ENCODE measurements at places on chromosomes 3 and 15.

DNA sequence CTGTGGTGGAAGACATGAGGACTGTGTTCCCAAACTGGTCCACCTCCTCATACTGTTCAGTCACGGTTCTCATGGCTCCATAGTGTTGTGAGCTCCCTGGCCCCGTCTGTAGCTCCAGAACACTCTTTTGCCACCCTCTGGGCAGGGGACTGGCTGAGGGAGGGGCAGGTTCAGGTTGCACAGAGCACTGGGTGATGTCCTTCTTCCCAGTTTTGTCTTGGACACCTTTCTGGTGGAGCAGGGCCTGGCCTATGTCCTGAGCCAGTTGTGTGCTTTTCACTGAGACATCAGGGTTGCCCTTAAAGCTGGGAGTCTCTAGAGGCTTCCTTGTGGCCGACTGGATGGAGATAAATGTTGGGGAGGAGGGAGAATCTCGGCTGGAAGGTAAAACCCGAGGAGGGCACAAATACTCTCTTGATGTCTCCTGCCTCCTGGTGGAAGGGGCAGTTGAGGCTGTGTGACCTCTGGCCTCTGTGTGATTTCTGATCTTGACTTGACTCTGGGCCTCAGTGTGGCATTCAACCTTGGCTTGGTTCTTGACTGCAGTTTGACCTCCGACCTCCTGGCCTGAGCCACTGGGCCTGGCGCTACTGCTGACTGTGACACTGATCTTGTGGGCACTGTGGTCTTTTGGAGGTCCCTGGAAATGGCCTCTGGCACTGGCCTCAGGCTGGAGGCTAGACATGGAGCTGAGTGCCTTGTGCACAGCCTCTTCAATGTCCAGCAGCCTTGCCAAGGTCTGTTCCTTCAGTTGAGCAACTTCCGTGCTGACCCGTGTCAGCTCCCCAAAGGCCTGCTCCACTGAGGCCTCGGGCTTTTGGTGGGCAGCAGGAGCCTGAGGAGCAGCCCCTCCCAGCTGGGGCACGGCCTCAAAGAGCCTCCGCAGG is 8.1 kb downstream of the XIRP1 start:
- H3K27me3 ChIP-seq = no peaks in the 10 kb centered on the region
- no peak overlapping the region for H3K4me3 ChIP-seq
- H3K27ac ChIP-seq = no peak overlapping the region
- H3K4me1 ChIP-seq = peaks cover 21% of the 10 kb centered on the region

DNA sequence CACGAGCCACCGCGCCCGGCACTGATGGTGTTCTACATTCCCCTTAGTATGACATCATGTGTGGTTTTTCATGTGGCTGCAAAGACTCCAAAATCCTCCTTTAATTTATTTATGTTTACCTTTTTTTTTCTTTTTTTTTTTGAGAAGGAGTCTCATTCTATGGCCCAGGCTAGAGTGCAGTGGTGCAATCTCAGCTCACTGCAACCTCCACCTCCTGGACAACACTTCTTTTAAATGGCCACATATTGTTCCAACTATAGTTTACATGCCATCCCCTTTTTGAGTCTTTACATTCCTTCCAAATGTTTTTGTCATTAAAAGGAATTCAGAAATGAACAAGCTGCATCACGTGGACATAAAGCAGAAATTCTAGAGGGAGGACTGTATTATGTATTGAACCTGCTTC is 10.3 kb upstream of the CDV3 start:
- DNase-seq = no peak
- H3K27me3 ChIP-seq = no peaks in the 10 kb centered on the region
- H3K27ac ChIP-seq = no peak overlapping the region
- no peaks in the 10 kb centered on the region for H3K4me1 ChIP-seq
- H3K4me3 ChIP-seq = no peak overlapping the region

DNA sequence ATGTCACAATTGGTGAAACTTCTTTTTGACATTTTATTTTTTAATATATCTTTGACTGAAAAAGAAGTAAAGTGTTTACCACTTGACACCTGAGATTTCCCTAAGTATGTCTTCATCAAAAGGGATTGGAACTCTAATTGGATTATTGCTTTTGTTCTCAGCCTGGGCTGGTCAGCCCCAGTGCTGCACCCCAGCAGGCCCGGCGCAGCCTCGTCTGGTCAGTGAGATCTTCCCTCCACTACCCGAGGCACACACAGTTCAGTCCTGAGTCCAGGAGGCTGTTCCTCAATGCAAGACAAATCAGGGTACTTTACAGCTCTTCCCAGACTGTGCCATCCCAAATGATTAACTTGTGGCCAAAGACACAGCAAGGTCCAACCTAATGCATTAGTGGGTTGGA is 146.9 kb upstream of the SEMA6D start:
- no peak for DNase-seq
- no peaks in the 10 kb centered on the region for H3K27me3 ChIP-seq
- no peak overlapping the region for H3K4me3 ChIP-seq

DNA sequence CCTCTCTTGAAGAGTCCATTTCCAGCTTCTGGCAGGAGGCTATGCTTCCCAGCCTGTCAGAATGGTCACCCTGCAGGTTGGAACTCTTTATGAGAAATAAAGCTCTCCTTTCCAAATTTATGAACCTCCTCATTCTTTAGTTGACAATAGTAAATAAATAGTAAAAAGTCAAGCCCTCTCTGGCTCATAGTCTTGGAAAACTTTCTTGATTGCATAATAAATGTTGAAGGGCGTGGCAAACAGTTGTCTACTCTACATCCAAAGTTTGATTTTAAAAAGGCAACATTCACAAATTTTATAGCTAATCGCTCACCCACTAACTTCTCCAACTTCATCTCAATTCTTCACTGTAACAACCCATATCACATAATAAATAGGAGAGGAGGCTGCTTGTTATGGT is 58.8 kb downstream of the MCF2L2 start:
- H3K4me3 ChIP-seq = no peak overlapping the region
- H3K36me3 ChIP-seq = no peaks in the 10 kb centered on the region
- H3K4me1 ChIP-seq = peaks cover 31% of the 10 kb centered on the region
- no peaks in the 10 kb centered on the region for H3K27me3 ChIP-seq
- no peak overlapping the region for H3K27ac ChIP-seq
- DNase-seq = no peak

GRCh38 chr3:8460815-8461456 is 40.7 kb upstream of the LMCD1 start:
- peaks cover 5% of the 10 kb centered on the region for H3K27me3 ChIP-seq
- no peaks in the 10 kb centered on the region for H3K36me3 ChIP-seq
- H3K4me1 ChIP-seq = no peaks in the 10 kb centered on the region
- H3K4me3 ChIP-seq = no peak overlapping the region

DNA sequence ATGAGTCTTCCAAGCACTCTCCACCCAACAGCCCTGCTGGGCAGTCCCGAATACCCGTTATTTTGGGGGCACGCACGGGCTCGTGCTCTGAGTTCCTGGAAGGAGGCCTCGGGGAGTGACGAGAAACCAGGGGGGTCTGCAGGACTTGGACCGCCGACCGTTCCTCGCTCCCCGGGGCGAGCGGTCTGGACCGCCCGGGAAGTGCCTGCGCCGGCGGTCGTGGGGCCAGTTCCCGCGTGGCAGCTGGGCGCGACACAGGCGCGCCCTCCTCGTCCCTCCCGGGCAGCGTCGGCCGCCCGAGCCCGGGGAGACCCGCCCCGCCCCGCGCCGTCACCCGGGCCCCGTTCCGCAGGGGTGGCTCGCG is 387 bp downstream of the GNB4 start:
- peaks cover 58% of the 10 kb centered on the region for H3K27me3 ChIP-seq
- peak overlapping the region; percentile 69 for H3K4me3 ChIP-seq
- peaks cover 8% of the 10 kb centered on the region for H3K4me1 ChIP-seq
- no peak for DNase-seq

GRCh38 chr3:151196434-151196833 is 6.6 kb downstream of the GPR171 start:
- DNase-seq = no peak
- peak overlapping the region; percentile 3 for H3K4me3 ChIP-seq
- peaks cover 52% of the 10 kb centered on the region for H3K4me1 ChIP-seq
- H3K27ac ChIP-seq = peak overlapping the region; percentile 81

DNA sequence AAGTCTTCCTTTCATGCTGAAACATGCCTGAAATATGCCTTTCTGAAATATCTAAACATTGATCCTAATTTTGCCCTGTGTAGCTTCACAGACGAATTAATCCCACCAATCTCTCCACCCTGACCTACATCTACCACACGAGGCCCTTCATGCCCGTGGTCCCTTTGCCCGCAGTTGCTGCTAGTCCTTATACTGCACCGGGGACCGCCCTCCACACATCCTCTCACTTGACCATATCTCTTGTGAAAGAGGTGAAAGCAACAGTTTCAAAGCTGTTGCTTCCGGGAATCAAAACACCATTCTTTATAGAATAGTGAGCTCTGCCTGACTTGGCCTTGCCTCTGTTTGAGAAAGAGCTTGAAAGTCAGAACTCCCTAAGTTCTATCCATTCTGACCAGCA is 499.5 kb downstream of the NTRK3 start:
- peaks cover 6% of the 10 kb centered on the region for H3K4me1 ChIP-seq
- H3K27ac ChIP-seq = no peak overlapping the region
- no peak for DNase-seq

DNA sequence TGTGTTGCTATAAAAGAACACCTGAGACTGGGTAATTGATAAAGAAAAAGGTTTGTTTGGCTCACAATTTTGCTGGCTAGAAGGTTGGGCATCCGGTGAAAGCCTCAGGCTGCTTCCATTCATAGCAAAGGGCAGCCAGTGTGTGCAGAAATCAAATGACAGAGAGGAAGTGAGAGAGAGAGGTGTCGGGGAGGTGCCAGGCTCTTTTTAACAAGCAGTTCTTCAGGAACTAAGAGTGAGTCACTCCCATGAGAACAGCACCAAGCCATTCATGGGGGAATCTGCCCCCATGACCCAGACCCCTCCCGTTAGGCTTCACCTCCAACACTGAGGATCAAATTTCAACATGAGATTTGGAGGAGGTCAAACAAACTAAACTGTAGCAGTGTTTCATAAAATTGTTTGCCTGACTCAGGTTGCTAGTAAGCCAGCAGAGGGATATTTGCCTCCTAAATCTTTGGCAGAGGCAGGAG is 4.5 kb upstream of the PARP15 start:
- peak; percentile 58 for DNase-seq
- H3K4me1 ChIP-seq = peaks cover 66% of the 10 kb centered on the region
- H3K27me3 ChIP-seq = no peaks in the 10 kb centered on the region

GRCh38 chr3:142251951-142252350 is 26.6 kb upstream of the GK5 start:
- peaks cover 4% of the 10 kb centered on the region for H3K27me3 ChIP-seq
- DNase-seq = no peak
- H3K4me3 ChIP-seq = no peak overlapping the region
- no peaks in the 10 kb centered on the region for H3K4me1 ChIP-seq

DNA sequence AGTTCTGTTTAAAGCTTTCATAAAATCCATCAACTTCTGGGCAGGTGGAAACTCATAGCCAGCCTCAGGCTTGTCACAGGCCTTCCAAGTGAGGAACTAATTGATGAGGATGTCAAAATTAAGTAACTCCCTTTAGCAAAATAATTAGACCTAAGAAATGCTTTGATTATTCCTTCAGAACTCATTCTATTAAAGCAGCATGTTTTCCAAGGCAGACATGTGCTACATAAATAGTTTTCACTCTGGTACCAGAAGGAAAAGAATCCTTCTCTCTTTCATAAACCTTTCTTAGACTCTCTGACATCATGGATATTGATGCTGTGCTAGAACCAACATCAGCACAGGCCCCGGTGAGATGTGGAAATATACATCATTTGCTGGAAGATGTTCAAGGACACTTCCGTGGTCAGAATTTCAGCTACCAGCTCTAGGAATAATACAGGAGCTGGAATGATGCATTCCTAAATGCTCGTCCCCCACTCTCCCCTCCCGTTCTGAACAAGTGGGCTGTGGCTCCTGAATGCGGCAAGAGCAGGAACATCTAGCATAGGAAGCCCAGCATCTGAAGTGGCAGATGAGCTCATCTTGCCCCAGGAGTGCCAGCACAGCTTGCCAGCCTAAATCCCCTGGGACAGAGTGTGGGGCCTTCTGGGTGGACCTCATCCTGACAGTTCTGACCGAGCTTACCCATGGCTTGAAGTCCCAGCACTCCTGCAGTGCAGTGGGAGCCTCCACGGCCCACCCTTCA is 82.4 kb downstream of the WWTR1 start:
- no peak for DNase-seq
- H3K27ac ChIP-seq = no peak overlapping the region
- no peaks in the 10 kb centered on the region for H3K36me3 ChIP-seq
- peaks cover 19% of the 10 kb centered on the region for H3K4me1 ChIP-seq

DNA sequence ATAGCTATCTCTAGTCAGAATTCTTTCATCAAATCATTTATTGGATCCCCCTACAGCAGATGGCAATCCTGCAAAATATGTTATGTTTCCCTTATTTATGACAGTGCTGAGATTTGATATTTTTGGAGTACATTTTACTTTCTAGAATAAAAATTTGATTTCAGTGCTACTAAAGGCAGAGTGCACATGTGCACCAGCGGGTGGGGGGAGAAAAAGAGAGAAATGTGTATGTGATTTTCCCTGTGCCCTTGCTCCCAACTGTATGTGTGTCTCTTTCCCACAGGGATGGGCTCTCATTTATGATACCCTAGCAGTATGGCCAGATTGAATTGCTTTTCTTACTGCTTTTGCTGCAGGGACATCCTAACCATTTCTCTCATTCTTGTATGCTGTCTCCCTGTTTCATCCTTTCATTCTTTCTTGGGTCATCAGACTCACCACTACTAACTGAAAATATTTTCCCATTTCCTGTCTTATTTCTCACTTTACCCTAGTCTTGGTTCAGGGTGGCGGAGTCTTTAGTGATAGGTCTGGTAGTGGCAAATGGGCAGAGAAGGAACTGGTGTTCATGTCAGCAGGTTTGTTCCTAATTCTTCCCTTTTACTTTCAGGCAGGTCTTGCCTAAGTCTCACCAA is 140.7 kb downstream of the TCF12 start:
- peaks cover 3% of the 10 kb centered on the region for H3K36me3 ChIP-seq
- no peak overlapping the region for H3K4me3 ChIP-seq

- no peak overlapping the region for H3K27ac ChIP-seq
- H3K4me3 ChIP-seq = no peak overlapping the region
- H3K4me1 ChIP-seq = peaks cover 2% of the 10 kb centered on the region
These were observed 232.6 kb downstream of the TBL1XR1 start for GRCh38 chr3:176964661-176965060.

- no peaks in the 10 kb centered on the region for H3K27me3 ChIP-seq
- H3K36me3 ChIP-seq = peaks cover 15% of the 10 kb centered on the region
- H3K4me3 ChIP-seq = no peak overlapping the region
- peaks cover 27% of the 10 kb centered on the region for H3K4me1 ChIP-seq
- DNase-seq = no peak
These were observed 88.6 kb downstream of the NR1I2 start for GRCh38 chr3:119870512-119870911.

DNA sequence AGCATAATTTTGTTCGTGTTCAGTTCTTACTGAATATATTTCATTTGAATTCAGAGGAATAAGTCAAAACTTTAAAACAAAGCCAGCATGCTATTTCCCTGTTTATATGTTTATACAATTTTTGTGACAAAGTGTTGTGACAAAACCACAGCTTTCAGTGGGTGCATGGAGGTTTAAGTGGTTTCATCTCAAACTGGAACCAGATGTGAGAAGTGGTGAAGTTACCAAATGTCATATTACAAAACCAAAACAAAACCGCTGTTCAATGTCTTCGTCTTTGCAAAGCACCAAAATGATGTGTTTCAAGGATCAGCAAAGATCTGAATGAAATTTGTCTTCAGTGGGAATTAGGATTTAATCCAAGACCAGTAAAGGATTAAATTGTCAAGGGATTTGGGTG is 59.3 kb upstream of the OSTN start:
- H3K27me3 ChIP-seq = no peaks in the 10 kb centered on the region
- H3K36me3 ChIP-seq = no peaks in the 10 kb centered on the region
- H3K27ac ChIP-seq = no peak overlapping the region
- no peak overlapping the region for H3K4me3 ChIP-seq
- no peak for DNase-seq
- no peaks in the 10 kb centered on the region for H3K4me1 ChIP-seq
